ENCODE measurements at places on chromosomes 3 and 15. TPM values are rescaled to one million over a fixed set of nuclear protein-coding genes. Genes with fewer than 3 reads are reported as not detected.

- no peak for DNase-seq
These were observed 5.6 kb upstream of the NICN1 start for GRCh38 chr3:49434731-49435130.

GRCh38 chr15:54481819-54482218, 503.6 kb downstream of the UNC13C start:
- DNase-seq: no peak

GRCh38 chr3:179297971-179298725, 24.7 kb upstream of the ZNF639 start:
- DNase-seq: no peak

- no peak for DNase-seq
These were observed 91.5 kb upstream of the GOLIM4 start for GRCh38 chr3:168187233-168187632.

DNA sequence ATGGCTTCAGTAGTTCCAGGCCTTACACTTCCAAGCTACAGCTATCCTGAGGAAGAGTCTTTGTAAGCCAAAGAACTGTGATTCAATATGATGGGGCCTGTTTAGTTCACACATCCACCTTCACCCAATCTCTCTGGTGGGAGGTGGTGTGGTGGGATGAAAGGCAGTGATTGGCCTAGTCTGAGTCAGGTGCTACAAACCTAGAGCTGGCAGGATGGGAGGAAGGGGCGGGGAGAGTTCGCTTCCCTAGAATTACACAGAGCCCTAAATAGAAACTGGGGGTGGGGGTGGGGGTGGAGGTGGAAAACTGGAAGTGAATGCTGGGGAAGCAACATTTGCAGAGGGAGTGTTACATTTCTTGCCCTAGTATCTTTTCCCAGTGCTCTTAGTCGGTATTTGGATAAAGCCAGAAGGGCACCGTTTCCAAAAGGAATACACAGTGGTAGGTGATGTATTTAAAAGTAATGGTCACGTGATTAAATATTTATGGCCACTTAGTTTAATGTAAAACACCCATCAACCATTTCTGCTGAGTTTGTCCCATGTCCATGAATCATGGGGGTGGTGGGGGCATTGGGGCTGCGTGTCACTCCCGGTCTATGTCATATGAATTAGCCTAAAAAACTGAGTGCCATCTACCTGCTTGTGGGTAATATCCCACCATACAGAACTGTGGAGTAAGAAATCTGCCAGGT, 247.6 kb upstream of the PROK2 start:
- DNase-seq: no peak

GRCh38 chr3:55516392-55517030, 29.4 kb upstream of the WNT5A start:
- no peak for DNase-seq

- no peak for DNase-seq
These were observed 263.4 kb downstream of the MCTP2 start for GRCh38 chr15:94494732-94495131.

DNA sequence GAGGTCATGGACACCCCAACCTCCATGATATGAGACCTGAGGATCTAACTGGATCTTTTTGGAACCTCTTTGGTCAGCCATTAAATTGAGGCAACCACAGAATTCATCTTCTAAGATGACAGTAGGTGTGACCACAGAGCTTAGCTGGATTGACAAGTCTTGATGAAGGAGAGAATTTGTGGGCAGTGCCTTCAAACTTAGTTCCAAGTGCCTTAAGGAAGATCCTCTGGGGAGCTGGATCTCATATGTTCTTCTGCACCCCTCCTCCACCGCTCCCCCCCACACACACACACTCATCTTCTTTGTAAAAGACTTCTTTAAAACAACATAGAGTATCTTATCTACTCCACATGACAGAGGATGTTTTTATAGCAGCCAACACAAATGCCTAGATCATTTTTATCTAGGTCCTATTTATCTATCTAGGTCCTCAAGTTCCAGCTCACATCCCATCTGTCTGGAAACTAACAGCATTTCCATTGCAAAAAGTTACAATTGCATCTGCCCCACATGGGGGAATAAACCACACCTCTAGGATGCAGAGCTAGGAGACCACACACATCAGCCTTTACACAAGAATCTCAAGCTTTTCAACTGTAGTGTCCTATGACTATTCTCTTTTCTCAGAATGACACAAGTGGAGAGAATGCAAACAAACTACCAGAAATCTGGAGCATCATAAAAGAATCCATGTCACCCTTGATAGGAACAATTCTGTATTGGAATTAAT, 37.4 kb downstream of the WWTR1 start:
- DNase-seq: no peak

DNA sequence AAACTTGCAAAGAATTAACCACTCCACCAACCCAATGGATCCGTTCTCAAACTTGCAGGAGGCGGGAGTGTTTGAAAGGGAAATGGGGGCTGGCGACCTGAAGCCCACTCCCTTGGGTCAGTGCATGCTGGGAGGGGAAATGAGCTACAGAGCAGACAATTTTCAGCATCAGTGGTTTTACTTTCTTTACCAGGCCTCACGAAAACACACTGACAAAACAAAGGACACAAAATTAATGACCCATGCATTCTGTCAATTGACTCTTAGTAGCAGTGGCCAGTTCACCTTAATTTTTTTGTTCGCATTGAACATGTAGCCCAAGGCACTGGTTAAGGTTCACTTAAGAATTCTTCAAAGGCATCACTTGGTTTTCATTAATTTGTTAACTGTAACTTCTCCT, 413.5 kb downstream of the MECOM start:
- DNase-seq: no peak

CPNE9 gene
- total RNA-seq: not detected
